Prostate gland (tissue), 2 donors: ENCODE measurements at places on chromosomes 16 and 17. TPM values are rescaled to one million over a fixed set of nuclear protein-coding genes. Genes with fewer than 3 reads are reported as not detected.

GRCh38 chr17:81102352-81102751 is 63.0 kb upstream of the PVALEF start:
- H3K36me3 ChIP-seq = peaks cover 25% of the 10 kb centered on the region
- no peak overlapping the region for H3K4me3 ChIP-seq
- no peak overlapping the region for H3K27ac ChIP-seq

- DNase-seq = no peak
- H3K27me3 ChIP-seq = no peaks in the 10 kb centered on the region
- H3K27ac ChIP-seq = peak overlapping the region; percentile 35
- no peaks in the 10 kb centered on the region for H3K4me1 ChIP-seq
- H3K36me3 ChIP-seq = no peaks in the 10 kb centered on the region
Measured at GRCh38 chr17:61323003-61323908, 76.4 kb upstream of the TBX2 start.

Gene ACSM5
- 9.7 TPM for total RNA-seq

DNA sequence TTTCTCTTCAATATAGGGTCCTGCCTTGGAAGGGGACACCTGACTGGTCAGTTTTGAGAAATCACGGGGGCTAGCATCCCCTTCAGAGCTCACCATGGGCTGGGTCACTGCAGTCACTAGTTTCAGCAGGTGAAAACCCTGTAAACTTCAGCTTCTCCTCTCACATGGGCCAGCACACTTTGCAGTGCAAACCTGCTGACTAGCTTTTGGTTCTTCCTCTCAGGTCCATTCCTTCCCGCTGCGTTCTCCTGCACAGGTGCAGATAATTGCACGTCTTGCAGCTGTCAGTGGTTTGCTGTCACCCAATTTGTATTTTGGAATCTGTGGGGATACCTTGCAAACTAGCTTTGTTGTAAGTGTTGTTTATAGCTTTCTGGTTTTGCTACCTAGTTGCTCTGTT is 95.1 kb downstream of the LYRM1 start:
- no peaks in the 10 kb centered on the region for H3K36me3 ChIP-seq
- H3K27me3 ChIP-seq = no peaks in the 10 kb centered on the region
- no peak overlapping the region for H3K4me3 ChIP-seq
- no peaks in the 10 kb centered on the region for H3K4me1 ChIP-seq
- DNase-seq = no peak
- H3K27ac ChIP-seq = no peak overlapping the region

GRCh38 chr16:66382171-66382965 is 15.9 kb downstream of the CDH5 start:
- no peaks in the 10 kb centered on the region for H3K27me3 ChIP-seq
- no peaks in the 10 kb centered on the region for H3K4me1 ChIP-seq
- no peak for DNase-seq

Gene IGF2BP1
- total RNA-seq = not detected

GRCh38 chr17:48726916-48727286 is 1.6 kb downstream of the HOXB13 start:
- no peaks in the 10 kb centered on the region for H3K36me3 ChIP-seq
- peak; percentile 55 for DNase-seq
- H3K27ac ChIP-seq = peak overlapping the region; percentile 97
- H3K4me1 ChIP-seq = peaks cover 15% of the 10 kb centered on the region
- no peaks in the 10 kb centered on the region for H3K27me3 ChIP-seq

DNA sequence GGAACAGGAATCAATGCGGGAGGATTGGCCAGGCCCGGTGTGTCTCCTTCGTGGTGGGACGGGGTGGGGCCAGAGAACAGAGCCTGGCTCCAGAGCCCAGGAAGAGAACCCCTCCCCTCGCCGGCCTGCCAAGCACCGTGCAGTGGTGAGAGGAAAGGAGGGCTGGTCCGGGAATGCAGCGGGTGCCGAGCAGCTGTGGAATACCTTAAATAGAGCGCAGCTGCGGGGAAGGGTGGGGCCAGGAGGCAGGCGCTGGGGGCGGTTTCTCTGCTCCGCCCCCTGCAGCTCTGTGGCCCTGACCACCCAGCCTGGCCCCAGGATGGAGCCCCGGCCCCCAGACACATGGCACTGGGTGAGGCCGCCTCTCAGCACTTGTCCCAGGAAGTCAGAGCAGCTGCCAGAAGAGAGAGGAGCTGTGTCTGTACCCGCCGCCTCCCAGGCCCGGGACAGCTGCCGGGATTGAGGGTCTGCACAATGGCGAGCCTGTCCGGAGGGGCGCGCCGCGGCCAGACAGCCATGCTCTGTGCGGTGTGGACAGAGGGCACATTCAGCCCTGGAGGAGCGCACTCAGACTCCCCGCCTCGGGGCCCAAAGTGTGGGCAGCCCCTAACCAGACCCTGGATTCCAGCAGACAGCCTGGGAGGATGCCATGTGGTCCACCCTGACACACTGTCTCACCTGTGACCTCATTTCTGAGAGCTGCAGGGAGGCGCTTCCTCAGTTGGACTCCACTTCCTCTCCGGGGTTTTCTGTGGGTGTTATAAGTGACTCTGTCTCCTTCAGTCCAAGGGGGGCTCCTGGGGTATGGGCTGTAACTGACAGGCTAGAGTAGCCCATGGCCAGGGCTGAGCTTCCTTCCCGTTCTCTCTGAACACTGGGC is 268.8 kb downstream of the SEC14L1 start:
- DNase-seq = peak; percentile 70
- no peaks in the 10 kb centered on the region for H3K36me3 ChIP-seq
- no peaks in the 10 kb centered on the region for H3K27me3 ChIP-seq
- peaks cover 13% of the 10 kb centered on the region for H3K4me1 ChIP-seq
- peak overlapping the region; percentile 78 for H3K27ac ChIP-seq
- no peak overlapping the region for H3K4me3 ChIP-seq

Gene ERN2
- total RNA-seq = 2.9 TPM

DNA sequence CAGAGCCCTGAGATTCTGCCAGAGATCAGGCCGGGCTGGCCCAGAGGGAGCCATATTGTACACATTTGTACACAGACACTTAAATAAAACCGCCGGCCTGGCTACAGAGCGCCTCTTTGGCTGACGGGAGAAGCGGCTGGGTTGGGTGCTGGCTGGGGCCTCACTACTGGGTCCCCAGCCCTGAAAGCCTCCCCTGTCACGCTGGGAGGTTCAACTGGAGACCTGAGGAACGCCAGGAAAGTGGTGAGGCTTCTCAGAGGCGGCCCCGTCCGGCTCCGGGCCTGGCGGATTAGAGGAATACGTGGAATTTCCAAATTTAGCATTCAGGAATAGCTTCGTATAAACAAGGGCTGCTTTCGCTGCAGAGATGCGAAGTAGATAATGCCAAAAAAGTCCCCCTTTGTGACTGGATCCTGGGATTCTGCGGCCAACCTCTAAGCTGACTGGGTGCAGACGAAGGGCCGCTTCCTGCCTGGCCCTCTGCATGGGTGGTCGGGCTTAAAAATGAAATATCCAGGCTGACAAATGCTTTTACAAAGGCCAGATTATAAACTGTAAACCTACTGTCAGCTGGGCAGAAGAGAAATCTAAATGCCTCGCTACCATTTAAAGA is 252.4 kb downstream of the IRF8 start:
- H3K36me3 ChIP-seq = no peaks in the 10 kb centered on the region
- H3K27ac ChIP-seq = peak overlapping the region; percentile 64
- H3K4me3 ChIP-seq = no peak overlapping the region

DNA sequence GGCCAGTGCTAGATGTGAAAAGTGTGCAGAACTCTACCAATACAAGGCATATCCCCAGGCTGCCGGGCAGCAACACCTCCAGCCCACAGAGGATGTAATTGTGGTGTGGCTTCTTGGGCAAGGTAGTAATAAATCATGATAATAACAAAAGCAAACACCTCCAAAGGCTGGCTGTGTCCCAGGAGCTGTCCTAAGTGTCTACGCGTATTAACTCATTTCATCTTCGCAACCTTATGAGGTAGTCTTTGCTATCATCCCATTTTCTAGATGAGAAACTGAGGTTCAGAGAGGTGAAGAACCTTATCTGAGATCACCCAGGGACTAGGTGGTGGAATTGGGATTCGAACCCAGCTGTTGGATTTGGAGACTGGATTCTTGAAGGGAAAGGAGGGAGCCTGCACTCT is 5.3 kb downstream of the PDK2 start:
- no peak overlapping the region for H3K4me3 ChIP-seq
- H3K4me1 ChIP-seq = peaks cover 4% of the 10 kb centered on the region
- no peaks in the 10 kb centered on the region for H3K36me3 ChIP-seq

Gene SP6
- total RNA-seq = 3.1 TPM

Gene JMJD8
- total RNA-seq = 132 TPM

Gene CCL17
- not detected for total RNA-seq

- H3K4me1 ChIP-seq = no peaks in the 10 kb centered on the region
- H3K4me3 ChIP-seq = no peak overlapping the region
- no peaks in the 10 kb centered on the region for H3K27me3 ChIP-seq
- DNase-seq = no peak
Measured at GRCh38 chr16:83200005-83200779, 573.4 kb downstream of the CDH13 start.

GRCh38 chr16:9151074-9151473 is 59.6 kb downstream of the HAPSTR1 start:
- no peaks in the 10 kb centered on the region for H3K36me3 ChIP-seq
- H3K4me3 ChIP-seq = no peak overlapping the region
- H3K4me1 ChIP-seq = no peaks in the 10 kb centered on the region
- no peaks in the 10 kb centered on the region for H3K27me3 ChIP-seq

GRCh38 chr17:9402590-9403199 is 172.9 kb downstream of the STX8 start:
- no peak overlapping the region for H3K4me3 ChIP-seq
- H3K27me3 ChIP-seq = no peaks in the 10 kb centered on the region
- no peaks in the 10 kb centered on the region for H3K36me3 ChIP-seq
- H3K4me1 ChIP-seq = no peaks in the 10 kb centered on the region
- H3K27ac ChIP-seq = no peak overlapping the region

GRCh38 chr17:19424934-19425868 is 14.2 kb downstream of the RNF112 start:
- no peaks in the 10 kb centered on the region for H3K36me3 ChIP-seq
- H3K4me3 ChIP-seq = no peak overlapping the region
- DNase-seq = no peak
- no peaks in the 10 kb centered on the region for H3K4me1 ChIP-seq
- no peak overlapping the region for H3K27ac ChIP-seq

Gene PRSS36
- 4.3 TPM for total RNA-seq

DNA sequence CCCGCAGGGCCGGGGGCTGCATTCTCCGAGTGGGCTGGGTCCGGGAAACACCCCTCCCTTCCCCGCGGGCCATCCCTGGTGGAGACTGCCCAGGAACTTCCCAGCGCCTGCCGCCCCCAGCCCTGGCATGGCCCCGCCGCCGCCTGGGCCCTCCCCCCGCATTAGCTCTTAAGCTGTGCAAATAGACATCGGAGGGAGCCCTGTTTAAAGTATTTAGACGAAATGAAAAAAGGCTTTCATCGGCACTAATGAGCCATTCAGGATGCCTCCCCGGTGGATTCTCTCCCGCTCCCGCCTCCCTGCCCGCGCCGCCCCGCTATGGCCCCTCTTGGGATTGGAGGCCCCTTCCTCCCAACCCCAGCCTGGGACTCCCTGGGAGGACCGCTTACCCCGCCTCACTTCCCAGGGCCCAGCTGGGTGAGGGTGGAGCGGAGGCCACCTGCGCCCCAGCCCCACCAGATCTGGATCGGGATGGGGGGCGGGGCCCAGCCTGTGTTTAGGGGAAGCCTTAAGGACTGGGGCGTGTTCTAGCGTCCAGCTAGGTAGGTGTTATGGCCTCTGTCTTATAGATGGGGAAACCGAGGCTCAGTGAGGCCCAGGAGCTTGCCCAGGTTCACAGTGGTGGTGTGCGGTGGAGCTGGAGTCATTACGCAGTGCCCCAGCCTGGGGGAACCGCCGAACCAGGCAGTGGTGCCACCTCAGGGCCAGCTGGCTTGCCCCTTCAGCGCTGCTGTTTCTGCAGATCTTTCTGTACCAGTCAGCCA is 19.7 kb downstream of the SEZ6 start:
- no peak overlapping the region for H3K4me3 ChIP-seq
- peaks cover 18% of the 10 kb centered on the region for H3K4me1 ChIP-seq
- H3K27me3 ChIP-seq = no peaks in the 10 kb centered on the region
- no peaks in the 10 kb centered on the region for H3K36me3 ChIP-seq
- H3K27ac ChIP-seq = no peak overlapping the region
- no peak for DNase-seq

Gene PRDM7
- 0.28 TPM for total RNA-seq

Gene SMURF2
- total RNA-seq = 21.5 TPM

DNA sequence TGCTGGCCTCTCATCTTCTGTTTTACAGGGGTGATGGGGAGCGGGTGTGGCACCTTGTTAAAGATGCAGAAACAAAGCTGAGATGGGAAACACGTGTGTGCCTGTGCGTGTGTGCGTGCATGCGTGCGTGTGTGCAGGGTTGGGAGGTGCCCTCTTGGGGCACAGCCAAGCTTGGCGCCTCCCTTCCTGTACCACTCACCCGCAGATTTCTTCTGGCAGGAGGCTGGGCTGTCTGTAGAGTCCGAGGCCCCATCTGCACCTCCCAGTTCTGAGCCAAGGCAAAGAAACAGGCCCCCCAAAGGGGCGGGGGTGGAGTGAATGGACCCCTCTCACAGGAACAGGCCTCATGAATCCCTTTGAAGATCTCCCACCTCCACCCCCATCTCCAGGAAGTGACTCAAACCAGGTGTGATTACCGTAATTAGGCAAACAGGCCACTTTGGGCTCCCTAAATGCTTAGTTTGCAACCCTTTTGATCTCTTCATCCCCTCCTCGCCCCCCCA is 20.9 kb downstream of the TNS4 start:
- H3K27me3 ChIP-seq = no peaks in the 10 kb centered on the region
- H3K36me3 ChIP-seq = no peaks in the 10 kb centered on the region
- no peak for DNase-seq
- H3K4me3 ChIP-seq = no peak overlapping the region
- H3K4me1 ChIP-seq = no peaks in the 10 kb centered on the region
- no peak overlapping the region for H3K27ac ChIP-seq

Gene ASPHD1
- 1.2 TPM for total RNA-seq

Gene ZDHHC7
- 64.6 TPM for total RNA-seq

Gene KRTAP2-3
- total RNA-seq = not detected

Gene XPO6
- total RNA-seq = 51.1 TPM

GRCh38 chr17:50904518-50905459 is 38.6 kb upstream of the TOB1 start:
- no peak overlapping the region for H3K4me3 ChIP-seq
- no peaks in the 10 kb centered on the region for H3K36me3 ChIP-seq
- DNase-seq = peak; percentile 91
- H3K27ac ChIP-seq = peak overlapping the region; percentile 97
- no peaks in the 10 kb centered on the region for H3K27me3 ChIP-seq
- H3K4me1 ChIP-seq = peaks cover 36% of the 10 kb centered on the region

DNA sequence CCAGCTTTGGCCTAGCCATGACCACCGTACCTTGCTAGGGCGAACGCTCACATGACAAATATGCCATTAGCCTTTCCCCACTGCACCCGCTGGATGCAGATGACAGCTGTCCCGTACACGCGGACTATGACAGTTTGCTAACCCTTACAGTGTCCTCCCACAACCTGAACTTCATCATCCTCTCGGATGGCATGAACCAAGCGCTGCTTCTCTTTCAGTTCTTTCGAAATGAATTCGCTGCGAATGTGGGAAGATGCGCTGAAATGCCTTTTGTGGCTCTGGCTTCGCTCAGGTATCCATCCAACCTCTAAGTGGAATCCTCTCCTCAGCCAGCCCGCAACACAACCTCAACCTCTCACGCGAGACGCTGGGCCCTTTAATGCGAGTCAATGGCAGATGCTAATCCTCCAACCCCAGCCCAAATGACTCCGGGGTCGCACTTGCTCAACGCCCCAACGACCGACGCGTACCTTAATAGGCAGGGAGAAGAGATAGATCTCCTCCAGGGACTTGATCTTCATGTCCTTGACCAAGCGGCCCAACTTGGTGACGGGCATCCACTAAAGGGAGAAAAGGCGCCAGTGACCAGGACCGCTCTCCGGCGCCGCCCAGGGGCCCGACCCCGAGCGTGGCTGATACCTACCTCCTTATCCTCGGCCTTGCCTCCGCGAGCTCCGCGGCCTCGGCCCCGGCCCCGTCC is 670 bp downstream of the RPS2 start:
- no peak for DNase-seq
- H3K4me1 ChIP-seq = peaks cover 8% of the 10 kb centered on the region
- H3K27me3 ChIP-seq = no peaks in the 10 kb centered on the region
- no peaks in the 10 kb centered on the region for H3K36me3 ChIP-seq
- H3K27ac ChIP-seq = peak overlapping the region; percentile 95
